Fibroblast of lung (primary cell): ENCODE measurements at places on chromosomes 3 and 15.

- DNase-seq: peak; percentile 66
Observed at GRCh38 chr15:66838671-66839239, 136.7 kb downstream of the SMAD6 start.

DNA sequence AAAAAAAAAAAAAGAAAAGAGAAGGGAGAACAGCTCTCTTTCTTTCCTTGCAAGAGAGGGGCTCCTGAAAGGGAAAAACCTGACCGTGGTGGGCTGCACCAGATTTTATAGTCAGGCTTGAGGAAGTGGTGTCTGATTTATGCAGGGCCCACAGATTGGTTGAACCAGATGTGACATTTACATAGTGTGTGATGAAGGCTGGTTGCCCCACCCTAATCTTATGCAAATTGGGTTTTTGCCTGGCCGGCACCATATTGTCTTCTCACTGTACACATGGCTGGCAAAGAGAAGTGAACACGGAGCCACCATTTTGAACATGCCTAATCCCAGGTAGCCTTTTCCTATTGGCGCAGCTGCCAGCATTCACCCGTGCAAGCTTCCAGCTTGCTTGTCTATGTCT, 154.4 kb downstream of the OXSM start:
- no peak for DNase-seq

GRCh38 chr15:99477791-99478471, 87.9 kb upstream of the MEF2A start:
- DNase-seq: no peak

DNA sequence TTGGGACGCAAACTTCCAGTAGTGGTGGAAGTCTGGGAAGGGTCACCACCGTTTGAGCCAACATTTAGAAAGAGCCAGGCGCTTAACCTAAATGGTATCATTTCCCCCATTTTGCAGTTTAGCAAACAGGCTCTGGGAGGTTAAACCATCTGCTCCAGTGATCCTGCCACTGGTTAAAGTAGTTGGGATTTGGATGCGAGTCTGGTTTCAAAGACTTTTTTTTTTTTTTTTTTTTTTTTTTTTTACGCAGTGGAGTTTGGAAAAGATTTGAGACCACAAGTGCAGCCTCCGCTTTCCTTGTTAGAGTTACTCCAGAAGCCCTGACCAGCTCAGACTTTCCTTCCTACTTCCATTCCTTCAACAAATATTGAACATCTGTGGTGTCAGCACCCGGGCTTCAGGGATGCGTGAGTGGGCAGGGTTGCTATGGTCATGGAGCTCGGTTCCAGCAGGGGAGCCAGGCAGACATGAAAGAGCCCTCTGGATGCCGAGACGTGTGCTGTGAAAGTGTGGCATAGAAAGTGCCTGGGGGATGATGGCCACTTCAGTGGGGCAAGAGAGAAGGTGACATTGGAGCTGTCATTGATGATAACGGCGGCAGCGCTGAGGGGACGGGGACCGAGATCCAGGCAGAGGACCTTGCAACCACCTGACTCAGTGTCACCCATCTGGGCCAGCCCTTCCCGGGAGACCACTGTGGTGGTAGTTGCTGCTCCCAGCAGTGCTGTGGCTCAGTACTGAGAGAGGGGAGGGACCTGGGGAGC, 1.1 kb upstream of the RNU6-1 start:
- DNase-seq: peak; percentile 58

GRCh38 chr3:56940976-56941375, 119.5 kb upstream of the SPATA12 start:
- no peak for DNase-seq

- no peak for DNase-seq
Observed at GRCh38 chr3:61200270-61200669, 51.0 kb downstream of the FHIT start.

- DNase-seq: peak; percentile 5
Observed at GRCh38 chr15:80893777-80894176, 95.8 kb downstream of the MESD start.

GRCh38 chr3:66195347-66195783, 25.4 kb upstream of the SLC25A26 start:
- peak; percentile 51 for DNase-seq

DNA sequence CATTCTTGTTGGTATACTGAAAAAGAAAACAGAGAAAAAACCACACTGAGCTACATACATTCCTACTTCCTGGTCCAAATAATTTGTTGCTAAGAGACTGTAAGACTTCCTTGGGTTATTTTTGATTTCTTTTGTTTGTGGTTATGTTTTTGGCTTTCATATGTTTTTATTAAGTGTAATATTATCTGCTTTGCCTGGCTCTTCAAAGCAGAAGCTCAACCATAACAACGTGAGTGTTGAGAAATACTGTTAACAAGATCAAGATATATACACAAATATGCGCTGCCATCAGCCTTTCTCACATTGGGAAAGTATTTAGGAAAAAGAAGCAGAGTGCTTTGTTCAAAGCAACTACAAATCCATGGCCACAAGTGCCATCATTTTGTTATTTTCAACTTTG, 556.2 kb upstream of the CBLB start:
- peak; percentile 71 for DNase-seq
